Vagina (tissue), 2 donors: ENCODE measurements at places on chromosomes 11 and 22. TPM values are rescaled to one million over a fixed set of nuclear protein-coding genes. Genes with fewer than 3 reads are reported as not detected.

The RIMBP3C gene
- total RNA-seq: not detected

DNA sequence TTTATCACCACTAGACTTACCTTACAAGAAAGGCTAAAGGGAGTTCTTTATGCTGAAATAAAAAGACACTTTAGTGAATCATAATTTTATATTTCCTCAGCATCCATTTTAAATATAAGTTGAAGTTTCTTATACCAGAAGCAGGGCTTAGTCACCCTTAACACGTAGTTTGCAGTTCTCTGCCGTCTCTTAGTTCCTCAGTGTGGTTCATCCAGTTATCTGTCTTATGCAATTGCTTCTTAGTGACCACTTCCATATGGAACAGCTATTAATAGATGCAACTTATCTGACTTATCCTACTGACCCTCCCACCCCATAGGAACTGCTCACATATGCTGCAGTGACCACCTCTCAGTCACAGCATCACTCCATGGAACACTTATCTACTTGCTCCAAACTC, 11.7 kb upstream of the SLC36A4 start:
- no peak for DNase-seq

- DNase-seq: no peak
Measured at GRCh38 chr11:66337103-66337899, 1.1 kb upstream of the RIN1 start.

The TRAF6 gene
- 10.6 TPM for total RNA-seq

- DNase-seq: no peak
Measured at GRCh38 chr11:38723361-38723760, 2125.3 kb upstream of the RAG2 start.

DNA sequence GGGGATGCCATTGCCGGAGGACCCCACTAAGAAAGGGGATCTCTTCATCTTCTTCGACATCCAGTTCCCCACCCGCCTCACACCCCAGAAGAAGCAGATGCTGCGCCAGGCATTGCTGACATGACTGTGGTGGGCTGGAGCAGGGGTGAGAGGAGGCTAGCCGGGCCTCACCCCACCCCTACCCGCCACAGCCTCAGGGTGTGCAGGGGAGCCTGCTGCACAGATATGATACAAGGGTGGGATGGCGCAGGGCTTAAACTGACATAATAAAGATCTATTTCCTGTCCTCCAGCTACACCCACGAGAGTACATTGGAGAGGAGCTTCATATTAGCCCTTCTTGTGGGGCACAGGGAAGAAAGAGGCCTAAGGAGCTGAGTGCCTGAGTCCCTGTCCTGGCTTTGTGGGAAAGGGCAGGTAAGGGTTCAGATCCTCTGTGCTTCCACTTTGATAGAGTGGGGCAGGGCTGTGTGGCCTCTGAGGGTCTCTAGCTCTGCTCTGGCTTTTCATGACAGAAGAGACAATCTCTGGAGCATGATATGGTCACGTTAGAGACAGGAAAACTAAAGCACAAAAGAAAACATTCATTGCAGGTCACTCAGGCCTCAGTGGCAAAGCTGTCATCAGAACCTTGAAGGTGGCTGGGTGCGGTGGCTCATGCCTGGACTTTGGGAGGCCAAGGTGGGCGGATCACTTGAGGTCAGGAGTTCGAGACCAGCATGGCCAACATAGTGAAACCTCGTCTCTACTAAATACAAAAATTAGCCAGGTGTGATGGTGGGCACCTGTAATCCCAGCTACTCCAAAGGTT, 12.4 kb downstream of the UCP2 start:
- DNase-seq: no peak

DNA sequence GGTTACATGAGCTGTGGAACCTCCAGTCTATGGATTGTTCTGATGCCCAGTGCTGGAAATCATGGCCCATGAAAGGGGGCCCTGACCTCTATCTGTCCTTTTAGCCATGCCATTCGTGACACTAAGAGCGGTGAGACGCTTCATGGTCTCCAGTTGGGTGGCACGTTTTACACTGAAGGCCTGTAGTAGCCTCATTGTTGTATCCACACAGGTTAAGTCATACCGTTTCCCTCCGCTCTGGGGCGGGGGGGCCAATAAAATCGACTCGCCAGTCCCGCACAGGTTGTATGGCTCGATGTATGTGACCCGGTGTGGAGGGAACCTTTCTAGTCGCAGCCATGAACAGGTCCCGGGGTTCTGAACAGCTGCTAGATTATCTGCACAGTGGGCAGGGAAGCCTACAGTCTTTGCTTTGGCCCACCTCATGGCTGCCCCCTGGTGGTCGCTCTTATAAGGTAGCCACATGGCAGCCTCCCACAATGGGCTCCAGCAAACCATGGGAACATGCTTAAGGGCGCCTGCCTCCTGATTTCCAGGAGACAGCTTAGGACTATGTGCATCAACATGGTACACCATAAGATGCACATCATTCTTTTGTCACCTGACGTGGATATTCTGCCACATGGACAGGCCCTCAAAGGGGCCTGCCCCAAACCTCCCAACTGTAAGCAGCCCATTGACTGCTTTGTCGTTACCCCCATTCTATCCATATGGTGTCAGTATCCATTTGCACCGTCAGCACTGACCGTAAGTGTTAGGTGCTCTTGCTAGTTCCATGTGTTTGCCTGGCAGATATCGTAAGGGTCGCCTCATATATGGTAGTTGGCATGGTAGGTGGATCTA, 19.7 kb upstream of the APOL3 start:
- no peak for DNase-seq
